Astrocyte of the hippocampus (primary cell): ENCODE measurements at places on chromosomes 1 and 21.

- peak; percentile 93 for DNase-seq
These were observed 62.7 kb downstream of the ADARB1 start for GRCh38 chr21:45136927-45137611.

DNA sequence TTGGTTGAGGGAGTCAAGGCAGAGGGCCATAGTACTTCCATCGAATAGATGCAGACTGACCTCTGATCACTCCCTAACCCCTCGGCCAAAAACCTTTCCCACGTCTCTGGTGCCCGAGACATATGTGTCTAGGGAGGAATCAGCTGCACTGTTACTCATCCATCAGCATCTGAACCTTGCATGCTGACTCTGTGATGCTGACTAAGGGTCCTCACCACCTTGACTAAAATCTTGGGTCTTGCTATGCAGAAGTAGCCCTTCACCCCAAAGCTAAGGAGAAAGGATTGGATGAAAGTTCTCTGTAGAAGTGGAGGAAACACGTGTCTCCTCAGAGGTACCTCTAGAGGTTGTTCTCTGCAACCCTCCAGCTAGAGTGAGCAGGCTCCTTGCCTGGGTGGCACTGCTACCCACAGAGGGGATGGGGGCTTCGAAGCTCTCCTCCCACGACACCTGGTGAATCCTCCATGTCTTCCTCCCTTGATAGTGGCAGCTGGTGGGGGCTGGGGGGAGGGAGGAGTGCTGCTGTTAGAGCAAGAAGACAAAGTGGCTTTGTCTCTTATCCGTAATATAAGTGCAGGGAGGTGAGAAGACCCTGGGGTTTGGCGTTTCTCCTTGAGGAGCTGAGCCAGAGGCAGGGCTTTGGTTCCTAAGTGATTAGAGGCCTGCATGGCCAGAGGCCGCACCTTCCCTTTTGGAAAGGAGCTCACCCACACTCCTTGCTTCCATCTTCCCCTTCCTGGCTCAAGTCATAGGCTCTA is 45.1 kb downstream of the ATP2B4 start:
- no peak for DNase-seq

- no peak for DNase-seq
These were observed 52.5 kb downstream of the LRIG2 start for GRCh38 chr1:113125517-113125916.

DNA sequence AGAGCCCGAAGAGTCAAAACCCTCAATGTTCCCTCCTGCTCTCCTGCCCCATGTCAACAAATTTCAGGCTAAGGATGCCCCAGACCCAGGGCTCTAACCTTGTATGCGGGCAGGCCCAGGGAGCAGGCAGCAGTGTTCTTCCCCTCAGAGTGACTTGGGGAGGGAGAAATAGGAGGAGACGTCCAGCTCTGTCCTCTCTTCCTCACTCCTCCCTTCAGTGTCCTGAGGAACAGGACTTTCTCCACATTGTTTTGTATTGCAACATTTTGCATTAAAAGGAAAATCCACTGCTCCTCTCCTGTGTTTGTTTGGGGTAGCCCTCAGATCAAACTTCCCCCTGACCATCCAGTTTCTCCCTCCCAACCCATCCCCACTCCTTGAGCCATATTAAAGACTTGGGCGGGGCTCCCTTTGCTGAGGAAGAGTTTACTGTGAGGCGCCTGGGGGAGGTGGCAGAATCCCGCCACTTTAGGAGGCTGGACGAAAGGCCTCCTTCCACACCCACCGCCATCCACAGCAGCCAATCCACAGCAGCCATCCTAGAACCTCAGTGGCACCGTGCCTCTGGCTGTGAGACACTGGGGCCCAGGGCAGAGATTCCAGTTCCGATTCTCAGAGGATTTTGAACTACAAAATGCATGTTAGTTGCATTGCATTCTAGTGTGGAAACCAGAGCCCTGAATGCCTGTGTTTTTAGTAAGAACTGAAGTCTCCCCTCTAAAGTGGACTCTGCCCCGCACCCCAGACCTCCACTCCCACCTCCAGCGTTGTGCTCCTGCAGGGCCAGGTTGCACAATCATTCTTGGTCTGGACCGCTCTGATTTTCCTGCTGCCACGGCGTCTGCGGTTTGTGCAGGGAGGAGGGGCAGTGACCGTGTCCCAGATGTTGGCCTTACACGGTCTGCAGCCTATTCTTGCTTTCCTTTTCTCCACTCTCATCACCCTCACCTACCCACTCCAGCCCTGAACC is 3.0 kb downstream of the OLFML3 start:
- DNase-seq = peak; percentile 44

GRCh38 chr1:172404121-172404520 is 16.4 kb upstream of the C1orf105 start:
- DNase-seq = no peak

GRCh38 chr21:46517361-46517760 is 58.7 kb downstream of the DIP2A start:
- no peak for DNase-seq

GRCh38 chr1:170619241-170620028 is 44.5 kb upstream of the PRRX1 start:
- DNase-seq = no peak

DNA sequence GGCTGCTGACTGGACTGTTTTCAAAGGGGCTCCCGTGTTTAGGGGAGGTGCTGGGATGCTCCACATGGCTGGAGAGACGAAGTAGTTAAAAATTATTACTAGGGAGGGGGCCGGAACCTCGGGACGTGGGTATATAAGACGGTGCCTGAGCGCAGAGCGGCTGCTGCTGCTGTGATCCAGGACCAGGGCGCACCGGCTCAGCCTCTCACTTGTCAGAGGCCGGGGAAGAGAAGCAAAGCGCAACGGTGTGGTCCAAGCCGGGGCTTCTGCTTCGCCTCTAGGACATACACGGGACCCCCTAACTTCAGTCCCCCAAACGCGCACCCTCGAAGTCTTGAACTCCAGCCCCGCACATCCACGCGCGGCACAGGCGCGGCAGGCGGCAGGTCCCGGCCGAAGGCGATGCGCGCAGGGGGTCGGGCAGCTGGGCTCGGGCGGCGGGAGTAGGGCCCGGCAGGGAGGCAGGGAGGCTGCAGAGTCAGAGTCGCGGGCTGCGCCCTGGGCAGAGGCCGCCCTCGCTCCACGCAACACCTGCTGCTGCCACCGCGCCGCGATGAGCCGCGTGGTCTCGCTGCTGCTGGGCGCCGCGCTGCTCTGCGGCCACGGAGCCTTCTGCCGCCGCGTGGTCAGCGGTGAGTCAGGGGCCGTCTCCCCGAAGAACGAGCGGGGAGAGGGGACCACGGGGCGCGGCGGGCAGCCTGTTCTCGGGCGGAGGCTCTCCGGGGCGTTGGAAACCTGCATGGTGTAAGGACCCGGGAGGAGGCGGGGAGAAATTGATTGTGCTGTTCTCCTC is at the start of gene CHODL:
TSS of gene CHODL (plus strand) at position 163 of the 793 bp plus-strand sequence. CDS start at position 554, 391 bp downstream.
- DNase-seq = peak; percentile 50

GRCh38 chr1:45755697-45756096 is 5.2 kb upstream of the IPP start:
- no peak for DNase-seq

DNA sequence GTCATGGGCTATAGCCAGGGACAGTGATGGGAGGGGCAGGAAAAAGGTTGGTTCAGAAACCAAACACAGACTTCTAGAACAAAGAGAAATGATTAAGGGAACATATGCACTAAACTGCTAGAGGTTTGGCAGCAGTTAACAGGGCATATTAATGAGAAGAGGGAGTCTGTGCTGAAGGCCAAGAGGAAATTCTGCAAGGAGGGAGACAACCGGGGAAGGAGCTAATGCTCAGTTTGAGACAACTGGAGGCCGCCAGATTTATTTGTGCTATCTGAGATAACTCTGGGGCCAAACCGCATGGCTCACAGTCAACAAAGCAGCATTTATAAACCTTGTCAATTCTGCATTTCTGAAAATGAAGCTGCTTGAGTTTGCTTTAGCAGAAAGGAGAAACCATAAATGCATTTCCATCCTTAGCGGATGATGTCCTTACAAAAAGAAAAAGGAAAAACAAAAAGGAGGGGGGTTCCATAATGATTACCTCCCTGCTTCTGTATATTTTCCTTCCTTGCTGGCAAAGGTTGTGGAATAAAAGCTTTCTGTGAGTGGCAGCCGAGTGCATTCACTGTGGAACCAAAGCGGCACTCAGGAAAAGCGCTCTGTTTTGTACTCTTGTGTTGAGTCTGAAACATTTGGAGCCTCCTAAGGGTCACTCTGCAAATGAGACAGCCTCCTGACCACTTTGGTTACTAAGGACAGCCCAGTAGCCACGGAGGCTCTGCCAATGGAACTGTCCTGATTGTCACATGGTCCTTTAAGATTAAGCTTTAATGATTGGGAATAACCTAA is 70.3 kb downstream of the SIM2 start:
- DNase-seq = peak; percentile 89

GRCh38 chr1:54517496-54517895 is 30.5 kb upstream of the ACOT11 start:
- DNase-seq = no peak

GRCh38 chr1:106613861-106614260 is 442.6 kb upstream of the PRMT6 start:
- DNase-seq = no peak

GRCh38 chr1:41758904-41759548 is 159.7 kb downstream of the HIVEP3 start:
- DNase-seq = peak; percentile 56

GRCh38 chr1:239025223-239025622 is 361.1 kb upstream of the CHRM3 start:
- no peak for DNase-seq

- no peak for DNase-seq
These were observed 68.7 kb downstream of the KCNN3 start for GRCh38 chr1:154801234-154802011.
